ENCODE measurements at places on chromosomes 16 and 17.

DNA sequence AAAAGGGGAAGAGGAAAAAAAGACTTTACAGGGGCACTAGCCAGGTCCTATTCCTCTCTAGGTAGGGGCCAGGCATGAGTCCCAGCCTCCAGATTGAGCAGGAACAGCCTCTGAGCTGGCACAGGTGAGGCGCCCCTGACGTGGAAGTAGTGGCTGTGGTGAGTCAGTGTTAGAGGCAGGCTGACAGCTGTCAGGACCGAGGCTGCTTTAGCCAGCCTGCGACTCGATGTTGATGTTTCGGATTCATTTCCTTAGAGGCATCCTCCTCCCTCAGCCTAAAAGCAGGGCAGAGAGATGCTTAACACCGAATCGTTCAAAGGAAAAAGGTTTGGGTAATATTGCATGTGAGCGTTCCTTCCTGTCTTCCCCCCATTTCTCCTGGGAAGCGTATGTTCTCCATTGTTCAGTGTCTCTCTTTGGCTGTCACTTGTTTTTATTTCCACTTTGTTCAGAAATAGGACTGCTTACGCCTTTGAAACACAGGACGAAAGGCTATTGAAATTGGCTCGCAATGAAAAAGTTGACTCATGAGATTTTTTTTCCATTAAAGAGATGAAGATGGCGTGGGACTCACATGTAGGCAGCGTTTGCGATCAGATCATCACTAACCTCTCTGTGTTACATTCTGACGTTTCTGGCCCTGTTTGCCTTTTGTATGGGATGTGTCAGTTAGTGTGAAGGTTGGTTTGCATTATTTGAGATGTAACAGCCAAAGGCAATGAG is 1.3 kb downstream of the KIAA0513 start:
- DNase-seq: no peak

GRCh38 chr16:2244301-2244700 is 7.1 kb downstream of the ECI1 start:
- DNase-seq: no peak

DNA sequence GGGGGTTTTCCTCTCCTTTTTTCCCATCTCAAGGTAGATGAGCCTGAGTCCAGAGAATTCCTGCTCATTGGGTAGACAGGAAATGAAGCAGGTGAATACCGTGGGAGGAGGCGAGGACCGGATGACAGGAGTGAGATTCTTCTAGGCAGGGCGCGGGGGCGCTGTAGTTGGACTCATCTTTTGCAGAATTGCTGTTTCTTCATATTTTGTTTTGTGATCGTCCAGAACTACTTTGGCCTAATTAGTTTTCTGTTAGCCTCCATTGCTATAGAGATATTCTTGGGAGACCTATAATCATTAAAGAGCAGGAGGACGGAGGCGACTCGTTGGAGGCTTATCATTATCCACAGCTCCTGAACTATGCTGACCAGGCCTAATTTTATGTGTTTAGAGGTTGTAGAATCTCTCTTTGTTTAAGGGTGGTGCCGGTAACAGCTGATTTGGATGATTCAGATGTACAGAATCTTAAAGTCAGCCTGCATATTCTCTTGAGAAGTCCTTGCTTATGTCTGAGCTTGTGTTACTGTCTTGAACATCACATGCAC is 650 bp downstream of the ATP6V0A1 start:
- peak; percentile 35 for DNase-seq

- DNase-seq: no peak
These were observed 185.4 kb upstream of the CDH11 start for GRCh38 chr16:65307286-65307685.
